Natural killer cell treated with Interleukin-12 subunit alpha and Interleukin-12 subunit beta and Interleukin-15 and Interleukin-18, amount 100 ng/mL, for 72 hours (primary cell): ENCODE measurements at places on chromosomes 7 and 10.

DNA sequence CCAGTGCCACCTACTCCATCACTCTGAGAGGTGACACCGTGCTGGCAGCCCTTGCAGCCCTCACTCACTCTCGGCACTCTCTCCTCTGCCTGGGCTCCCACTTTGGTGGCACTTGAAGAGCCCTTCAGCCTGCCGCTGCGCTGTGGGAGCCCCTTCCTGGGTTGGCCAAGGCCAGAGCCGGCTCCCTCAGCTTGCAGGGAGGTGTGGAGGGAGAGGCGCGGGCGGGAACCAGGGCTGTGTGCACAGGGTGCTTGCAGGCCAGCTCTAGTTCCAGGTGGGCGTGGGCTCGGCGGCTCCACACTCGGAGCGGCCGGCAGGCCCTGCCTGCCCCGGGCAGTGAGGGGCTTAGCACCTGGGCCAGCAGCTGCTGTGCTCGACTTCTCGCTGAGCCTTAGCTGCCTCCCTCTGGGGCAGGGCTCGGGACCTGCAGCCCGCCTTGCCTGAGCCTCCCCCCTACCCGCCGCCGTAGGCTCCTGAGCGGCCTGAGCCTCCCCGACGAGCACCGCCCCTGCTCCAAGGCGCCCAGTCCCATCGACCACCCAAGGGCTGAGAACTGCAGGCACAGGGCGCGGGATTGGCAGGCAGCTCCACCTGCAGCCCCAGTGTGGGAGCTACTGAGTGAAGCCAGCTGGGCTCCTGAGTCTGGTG, 48.7 kb upstream of the SLC35G1 start:
- DNase-seq: no peak

DNA sequence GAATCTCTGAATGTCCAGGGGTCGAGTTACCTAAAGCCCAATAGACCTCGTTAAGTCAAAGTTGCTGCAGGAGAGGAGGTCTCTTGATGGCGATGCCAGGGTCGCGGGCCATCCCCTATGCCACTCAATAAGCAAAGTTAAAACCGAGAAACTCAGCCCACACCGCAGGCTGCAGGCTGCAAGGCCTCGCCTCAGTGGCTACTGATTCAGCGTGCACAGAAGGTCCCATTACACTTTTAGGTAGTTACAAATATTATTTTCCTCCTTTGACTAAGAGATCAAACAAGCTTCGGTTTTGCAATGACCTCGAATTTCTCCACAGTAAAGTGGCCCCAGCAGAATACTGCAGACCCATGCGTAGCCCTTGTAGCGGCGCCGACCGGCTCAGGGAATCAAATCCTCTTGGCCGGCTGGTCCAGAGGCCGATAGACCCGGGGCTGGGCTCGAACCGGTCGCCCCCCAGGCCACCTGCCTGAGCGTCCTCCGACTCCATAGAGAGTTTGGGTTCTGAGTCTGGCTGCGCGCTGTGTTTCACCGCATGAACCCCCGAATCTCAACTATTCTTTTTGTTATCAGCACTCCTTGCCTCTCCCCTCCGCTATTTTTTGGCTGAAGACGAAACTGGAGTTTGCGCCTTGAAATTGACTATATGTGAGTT, 2.3 kb downstream of the C1QL3 start:
- no peak for DNase-seq

GRCh38 chr10:126569513-126570244, 100.8 kb downstream of the C10orf90 start:
- no peak for DNase-seq

DNA sequence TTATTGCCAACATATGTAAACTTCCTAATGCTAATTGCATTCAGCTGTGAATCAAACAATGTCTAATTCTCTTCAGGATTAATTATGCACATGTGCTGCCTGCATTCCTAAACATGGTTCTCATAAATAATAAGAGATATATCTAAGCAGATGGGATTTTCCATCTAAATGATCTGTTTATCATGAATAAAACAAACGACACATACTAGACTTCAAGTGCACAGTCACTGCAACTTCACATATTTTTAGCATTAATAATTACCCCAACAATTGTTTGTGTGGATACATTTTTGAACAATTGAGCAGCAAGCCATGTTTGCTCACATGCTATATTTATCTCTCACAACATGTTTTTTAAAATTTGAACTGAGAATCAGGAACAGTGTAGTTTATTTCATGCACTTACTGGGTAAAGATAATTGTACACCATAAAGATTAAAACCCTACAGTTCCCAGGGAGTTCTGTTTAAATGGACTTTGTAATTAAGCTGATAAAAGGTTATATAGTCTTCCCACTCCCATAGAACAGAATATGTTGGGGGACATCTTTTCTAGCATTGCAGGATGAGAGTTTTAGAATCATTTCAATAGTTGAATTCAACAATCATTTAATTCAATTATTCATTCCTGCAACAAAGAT, 378.5 kb downstream of the MDFIC start:
- DNase-seq: no peak

GRCh38 chr10:112184379-112184778, 814 bp upstream of the GPAM start:
- DNase-seq: no peak

DNA sequence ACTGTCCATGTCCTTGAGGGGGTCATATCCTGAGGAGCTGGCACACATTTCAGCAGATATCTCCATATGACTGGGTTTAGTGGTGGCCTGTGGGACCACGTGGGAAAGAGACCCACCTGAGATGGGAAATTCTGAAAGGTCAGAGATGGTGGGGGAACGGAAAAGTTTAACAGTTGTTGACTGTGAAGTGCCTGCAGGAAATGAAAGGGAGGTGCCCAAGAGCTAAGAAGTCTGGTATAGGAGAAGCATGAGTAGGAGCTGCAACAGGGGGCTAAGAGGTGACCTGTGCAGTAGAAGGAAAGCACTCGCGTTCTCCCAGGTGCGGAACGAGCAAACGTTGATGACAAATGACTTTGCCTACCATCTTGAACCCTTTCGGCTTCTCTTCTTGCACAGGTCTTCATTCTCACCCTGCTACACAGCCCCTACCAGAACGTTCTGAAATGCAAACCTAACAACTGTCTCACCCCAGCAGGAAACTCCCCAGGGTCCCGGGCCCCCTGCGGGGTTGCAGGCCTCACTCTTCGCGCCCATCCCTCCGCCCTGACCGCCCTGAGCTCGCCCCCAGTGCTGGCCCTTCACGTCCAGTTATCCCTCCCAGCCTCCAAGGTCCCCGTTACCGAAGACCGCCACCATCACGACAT, 9.8 kb upstream of the FXYD4 start:
- no peak for DNase-seq

GRCh38 chr7:128672927-128673517, 930 bp downstream of the GARIN1A start:
- DNase-seq: no peak

- no peak for DNase-seq
Observed at GRCh38 chr10:124647421-124648130, 96.6 kb downstream of the FAM53B start.

DNA sequence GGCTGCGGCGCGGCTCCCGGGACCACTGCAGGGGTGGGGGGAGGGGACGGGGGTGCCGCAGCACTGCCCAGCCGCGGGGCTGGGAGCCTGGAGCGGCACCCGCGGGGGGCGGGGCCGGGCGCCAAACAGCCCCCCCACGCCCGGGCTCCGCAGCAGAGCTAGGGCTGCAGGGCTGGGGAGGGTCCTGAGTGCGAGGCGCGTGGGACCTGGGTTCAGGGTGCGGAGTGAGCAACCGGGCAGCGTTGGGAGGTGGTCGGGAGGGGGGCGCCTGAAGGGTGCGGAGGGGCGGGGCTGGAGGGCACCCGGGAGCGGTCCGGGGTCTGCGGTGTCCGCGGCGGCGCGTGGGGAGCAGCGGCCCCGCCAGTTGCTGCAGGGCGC, 528 bp downstream of the CAMK2G start:
- DNase-seq: no peak

DNA sequence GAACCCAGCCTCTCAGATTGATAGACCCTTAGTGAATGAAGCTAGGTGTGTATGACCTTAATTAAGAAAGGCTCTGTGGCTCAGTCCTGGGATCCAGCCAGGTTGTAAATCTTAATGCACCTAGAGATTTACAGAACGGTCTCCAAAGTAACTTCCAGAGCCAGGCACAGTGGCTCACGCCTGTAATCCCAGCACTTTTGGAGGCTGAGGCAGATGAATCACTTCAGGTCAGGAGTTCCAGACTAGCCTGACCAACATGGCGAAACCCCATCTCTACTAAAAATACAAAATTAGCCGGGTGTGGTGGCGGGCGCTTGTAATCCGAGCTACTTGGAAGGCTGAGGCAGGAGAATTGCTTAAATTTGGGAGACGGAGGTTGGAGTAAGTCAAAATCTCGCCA, 24.3 kb downstream of the CALHM2 start:
- no peak for DNase-seq

GRCh38 chr7:117375380-117375779, 51.9 kb downstream of the ASZ1 start:
- DNase-seq: no peak

DNA sequence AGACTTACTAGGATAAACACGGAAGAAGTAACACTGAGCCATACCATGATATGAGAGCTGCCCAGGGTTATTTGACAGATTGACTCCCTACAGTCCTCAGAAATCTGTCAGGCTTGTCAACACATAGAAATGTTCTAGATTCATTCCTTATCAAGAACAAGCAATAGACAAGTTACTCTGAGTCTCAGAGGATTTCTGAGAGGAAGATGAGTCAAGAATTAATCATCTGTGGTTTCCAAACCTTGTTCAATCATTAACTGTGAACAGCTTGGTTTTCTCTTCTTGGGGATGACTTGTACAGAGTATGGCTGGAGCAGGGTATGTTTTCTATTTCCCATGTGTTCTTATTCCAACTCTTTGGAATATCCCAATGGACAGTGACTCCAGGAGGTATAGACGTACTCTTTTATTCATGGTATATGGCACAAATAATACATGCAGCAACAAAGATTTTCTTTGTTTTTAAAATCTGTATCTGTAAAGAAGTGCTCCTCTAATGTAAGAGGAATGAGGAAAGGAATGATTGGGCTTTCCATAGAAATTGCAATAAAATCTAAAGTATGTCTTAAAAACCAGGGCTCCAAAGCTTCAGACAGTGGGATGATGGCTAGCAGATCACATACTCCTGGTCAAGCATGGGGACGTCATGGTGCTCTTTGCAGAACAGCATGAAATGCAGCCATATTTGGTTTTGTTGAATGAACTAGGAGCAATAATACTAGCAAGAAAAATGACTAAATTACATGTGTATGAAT, 11.9 kb upstream of the SFR1 start:
- DNase-seq: no peak

DNA sequence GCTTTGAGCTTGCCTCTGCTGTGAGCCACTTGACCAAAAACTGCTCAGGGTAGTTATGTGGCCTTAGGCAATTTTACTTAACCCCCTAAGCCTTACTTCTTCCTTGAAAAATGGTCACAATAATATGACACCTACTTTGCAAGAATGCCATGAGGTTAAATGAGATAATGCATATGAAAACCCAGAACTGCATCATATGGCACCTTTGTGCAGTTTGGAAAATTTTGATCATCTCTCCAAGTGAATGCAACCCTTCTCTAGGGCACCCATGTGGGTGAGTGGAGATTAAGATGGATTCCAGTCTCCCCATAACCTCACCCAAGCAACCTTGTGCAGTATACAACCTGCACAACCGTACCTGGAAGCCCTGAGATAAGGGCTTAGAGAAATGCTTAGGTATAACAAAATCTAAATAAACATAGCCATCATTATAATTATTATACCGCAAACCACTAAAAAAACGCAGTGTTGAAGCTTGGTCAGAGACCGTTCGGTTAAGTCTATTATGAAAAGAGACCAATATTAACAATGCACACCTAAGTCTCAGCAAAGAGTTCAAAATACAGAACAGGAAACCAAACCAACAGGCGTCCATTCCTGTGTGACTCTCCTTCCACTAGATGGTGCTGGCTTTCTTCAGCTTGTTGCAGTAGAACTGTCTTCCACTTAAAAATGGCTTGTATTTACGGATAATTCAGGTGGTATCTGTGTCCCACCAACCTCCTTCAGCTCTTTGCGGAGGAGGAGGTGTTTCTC, 21.0 kb upstream of the ASB15 start:
- no peak for DNase-seq

GRCh38 chr10:43070121-43071085, 6.5 kb upstream of the RET start:
- no peak for DNase-seq

DNA sequence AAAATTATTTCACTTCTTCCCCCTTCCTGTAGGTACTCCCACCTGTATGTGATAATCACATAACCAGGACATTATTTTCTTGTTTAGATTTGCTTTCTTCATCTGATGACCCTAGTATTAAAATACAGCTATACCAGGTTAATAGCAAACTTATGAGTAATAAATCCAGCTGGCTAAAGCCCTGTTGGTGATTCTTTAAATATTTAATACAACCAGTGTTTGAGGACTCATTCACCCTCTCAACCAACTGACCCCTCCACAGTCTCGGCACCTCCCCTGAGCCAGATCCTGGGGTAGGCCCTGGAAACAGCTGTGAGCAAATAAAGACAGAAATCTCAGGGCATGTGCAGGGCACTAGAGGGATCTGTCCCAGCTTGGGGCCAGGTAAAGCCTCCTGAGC, 58.5 kb downstream of the BLNK start:
- no peak for DNase-seq
